ENCODE measurements at places on chromosomes 1 and 21.

- no peak for DNase-seq
Observed at GRCh38 chr1:48227165-48228013, 4.9 kb downstream of the SLC5A9 start.

GRCh38 chr1:81679942-81680341, 120.8 kb upstream of the ADGRL2 start:
- DNase-seq, result no peak

DNA sequence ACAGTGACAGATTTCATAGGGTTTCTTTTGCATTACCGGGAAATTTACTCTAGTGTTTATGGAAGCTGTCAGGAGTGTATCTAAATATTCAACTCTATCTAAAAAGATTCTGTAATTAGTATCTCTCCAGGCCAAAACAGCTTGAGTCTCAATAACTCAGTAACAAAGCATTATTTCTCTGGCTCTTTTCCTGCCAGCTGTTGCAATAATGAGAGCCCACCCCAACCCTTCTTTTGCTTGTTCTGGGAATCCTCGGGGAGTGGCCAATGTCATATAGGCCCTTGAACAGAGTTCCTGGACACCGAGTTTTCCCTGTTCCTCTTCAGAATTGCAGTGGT, 120.1 kb upstream of the SGIP1 start:
- no peak for DNase-seq

GRCh38 chr1:222037720-222038119, 295.8 kb upstream of the DUSP10 start:
- DNase-seq, result no peak

DNA sequence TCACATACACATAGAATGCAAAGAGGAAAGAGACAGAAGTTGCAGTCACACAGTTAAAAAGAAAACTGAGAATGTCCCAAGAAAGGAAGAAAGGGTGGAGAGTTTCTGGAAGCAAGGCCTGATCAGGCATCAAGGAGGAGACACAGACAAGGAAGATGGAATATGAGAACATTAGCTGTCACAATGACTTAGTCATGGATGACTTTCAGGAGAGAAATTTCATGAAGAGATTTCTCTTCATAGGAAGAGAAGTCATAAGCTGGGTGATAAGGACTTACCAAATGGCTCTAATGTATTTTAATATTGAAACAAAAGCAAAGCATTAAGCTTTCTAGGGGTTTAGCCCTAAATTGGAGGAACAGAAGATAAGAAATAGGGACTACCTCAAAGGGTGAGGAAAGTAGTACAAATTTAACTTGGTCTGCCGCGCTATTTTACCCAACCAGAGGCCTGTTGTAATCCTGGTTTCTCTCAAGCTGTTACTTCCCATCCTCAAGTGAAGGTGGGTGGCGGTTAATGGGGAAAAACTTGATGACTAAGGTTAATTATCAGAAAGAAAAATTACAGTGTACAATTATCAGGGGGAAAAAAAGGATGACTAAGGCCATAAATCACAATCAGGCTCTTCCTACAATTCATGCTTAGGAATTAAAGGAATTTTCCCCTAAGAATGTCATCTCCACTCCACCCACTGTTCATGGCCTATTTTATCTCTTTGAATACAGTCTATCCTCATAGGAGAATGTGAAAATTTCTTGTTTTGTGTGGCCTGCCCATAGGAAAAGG, 93.9 kb upstream of the ADGRL2 start:
- no peak for DNase-seq

GRCh38 chr1:8679395-8679800, 138.0 kb downstream of the RERE start:
- DNase-seq, result no peak

- no peak for DNase-seq
Observed at GRCh38 chr1:243725075-243725474, 125.0 kb downstream of the AKT3 start.

DNA sequence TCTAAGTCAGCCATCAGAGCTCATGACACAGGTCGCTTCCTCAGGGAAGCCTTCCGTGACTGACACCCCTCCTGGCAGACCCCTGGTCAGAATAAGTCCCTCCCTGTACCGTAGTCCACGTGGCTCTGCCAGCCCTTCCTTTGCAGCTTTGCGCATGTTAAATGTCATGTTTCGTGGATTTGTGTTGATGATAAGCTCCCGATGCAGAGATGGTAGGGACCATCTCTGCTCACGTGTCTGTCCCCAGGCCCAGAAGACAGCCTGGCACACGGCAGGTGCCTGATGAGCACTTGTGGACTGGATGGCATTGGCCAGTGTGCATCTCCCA, 75.9 kb downstream of the DHRS3 start:
- DNase-seq, result no peak

DNA sequence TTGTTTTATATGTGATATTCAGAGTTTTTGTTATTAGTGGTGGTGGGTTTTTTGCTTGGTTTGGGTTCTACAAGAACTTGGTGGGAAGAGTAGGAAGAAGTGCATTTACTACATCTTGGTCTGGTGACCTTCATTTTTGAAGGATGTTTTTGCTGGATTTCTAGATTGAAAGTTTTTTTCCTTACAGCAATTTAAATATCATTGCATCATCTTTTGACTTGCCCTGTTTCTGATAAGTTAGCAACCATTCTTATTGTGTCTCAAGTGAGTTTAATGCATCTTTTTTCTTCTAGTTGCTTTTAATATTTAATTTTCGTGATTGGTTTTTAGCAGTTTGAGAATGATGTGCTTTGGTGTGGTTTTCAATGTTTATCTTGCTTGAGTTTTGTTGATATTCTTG, 447.7 kb downstream of the DISC1 start:
- no peak for DNase-seq

DNA sequence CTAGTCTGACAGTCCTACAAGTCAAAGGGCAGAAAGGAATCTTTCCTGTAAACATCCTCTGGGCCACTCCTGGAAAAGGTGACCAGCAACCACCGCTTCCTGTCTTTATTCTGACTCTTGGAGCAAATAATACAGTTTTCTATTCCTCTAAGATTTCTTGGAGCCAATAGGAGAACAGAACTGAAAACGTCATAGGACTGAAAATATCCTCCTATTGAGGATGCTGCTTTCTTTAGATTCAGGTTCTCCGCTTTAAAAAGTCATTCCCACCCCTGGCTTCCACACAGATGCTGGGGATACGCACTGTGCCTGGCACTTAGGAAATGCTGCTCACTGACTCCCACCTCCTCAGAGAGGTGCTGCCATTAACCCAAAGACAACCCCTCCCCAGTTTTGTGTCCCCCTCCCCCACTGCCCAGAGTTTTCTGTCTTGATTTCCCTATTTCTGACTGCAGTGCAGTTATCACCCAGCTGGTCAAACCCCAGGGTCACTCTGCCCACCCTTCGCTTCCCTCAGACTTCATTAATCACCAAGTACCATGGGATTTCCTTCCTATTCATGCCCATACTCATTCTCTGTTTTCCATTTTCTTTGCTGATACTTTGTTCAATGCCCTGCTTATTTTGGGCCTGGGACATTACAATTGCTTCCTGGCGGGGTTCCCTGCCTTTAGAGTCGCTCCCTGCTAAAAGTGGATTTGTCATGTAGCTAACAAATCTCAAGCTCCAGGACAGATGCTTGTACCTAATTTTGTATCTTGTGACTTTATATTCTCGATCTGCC, 82.1 kb upstream of the ARHGAP29 start:
- no peak for DNase-seq

DNA sequence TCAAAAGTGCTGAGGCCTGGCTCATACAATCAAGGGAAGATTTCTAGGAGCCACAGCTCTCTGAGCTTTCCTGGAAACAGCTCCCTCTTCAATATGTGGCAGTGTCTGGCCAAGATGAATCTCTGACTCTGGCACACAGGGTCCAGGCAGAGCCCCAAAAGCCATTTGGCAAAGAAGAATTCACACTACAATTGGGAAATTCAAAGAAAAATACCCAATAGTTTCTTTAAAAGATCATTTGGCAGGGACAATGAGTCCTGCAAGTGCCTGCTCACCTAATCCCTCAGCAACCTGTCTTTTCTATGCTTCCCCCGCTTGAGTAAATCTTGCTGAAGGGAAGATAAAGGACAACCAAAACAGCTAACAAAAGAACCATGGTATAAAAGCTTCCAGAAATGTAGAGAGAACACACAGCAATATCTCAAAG, 124.6 kb downstream of the TGFBR3 start:
- no peak for DNase-seq

DNA sequence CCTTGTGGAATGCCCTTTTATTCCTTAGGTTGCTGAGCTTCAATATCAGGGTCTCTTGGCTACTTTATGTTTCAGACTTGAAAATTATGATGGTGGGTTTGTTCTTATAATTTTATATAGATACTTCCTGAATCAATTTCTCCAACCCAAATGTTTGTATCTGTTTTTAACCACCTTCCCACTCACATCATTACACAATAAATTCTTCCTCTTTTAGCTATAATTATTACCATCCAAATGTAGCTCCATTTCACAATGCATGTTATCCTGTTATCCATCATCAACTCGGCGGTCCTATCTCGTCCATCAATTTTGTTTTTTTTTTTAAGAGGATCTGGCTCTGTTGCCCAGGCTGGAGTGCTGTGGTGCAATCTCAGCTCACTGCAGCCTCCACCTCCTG, 357.6 kb upstream of the ZP4 start:
- DNase-seq, result no peak

GRCh38 chr1:246534114-246534513, 27.0 kb upstream of the SMYD3 start:
- DNase-seq, result no peak

GRCh38 chr1:223041481-223041880, 101.6 kb downstream of the TLR5 start:
- DNase-seq, result no peak

DNA sequence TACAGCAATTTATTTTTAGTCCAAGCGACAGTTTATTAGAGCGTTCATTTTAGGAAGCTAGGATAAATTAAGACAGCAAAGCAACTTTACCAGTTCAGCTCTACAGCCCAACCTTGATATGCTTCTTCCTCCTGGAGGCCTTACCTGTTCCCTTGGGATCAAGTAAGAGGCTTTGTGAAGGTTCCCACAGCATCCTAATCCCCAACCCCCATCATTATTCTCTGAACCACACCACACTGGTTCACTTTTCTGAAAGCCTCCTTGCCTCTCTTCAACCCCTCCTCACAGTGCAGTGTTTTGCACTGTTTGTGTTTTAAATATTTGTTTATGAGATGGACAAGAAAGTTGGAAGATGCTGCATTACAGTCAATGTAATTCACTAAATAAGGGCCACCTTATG, 126.3 kb upstream of the CXADR start:
- no peak for DNase-seq

- DNase-seq, result no peak
Observed at GRCh38 chr21:29418813-29419212, 120.1 kb downstream of the BACH1 start.

- DNase-seq, result no peak
Observed at GRCh38 chr1:154746622-154747299, 123.3 kb downstream of the KCNN3 start.

- no peak for DNase-seq
Observed at GRCh38 chr1:34625521-34626015, 129.3 kb upstream of the GJB5 start.

- DNase-seq, result no peak
Observed at GRCh38 chr1:164051782-164052181, 507.2 kb upstream of the PBX1 start.

GRCh38 chr1:208929575-208929974, 653.9 kb upstream of the CAMK1G start:
- no peak for DNase-seq

DNA sequence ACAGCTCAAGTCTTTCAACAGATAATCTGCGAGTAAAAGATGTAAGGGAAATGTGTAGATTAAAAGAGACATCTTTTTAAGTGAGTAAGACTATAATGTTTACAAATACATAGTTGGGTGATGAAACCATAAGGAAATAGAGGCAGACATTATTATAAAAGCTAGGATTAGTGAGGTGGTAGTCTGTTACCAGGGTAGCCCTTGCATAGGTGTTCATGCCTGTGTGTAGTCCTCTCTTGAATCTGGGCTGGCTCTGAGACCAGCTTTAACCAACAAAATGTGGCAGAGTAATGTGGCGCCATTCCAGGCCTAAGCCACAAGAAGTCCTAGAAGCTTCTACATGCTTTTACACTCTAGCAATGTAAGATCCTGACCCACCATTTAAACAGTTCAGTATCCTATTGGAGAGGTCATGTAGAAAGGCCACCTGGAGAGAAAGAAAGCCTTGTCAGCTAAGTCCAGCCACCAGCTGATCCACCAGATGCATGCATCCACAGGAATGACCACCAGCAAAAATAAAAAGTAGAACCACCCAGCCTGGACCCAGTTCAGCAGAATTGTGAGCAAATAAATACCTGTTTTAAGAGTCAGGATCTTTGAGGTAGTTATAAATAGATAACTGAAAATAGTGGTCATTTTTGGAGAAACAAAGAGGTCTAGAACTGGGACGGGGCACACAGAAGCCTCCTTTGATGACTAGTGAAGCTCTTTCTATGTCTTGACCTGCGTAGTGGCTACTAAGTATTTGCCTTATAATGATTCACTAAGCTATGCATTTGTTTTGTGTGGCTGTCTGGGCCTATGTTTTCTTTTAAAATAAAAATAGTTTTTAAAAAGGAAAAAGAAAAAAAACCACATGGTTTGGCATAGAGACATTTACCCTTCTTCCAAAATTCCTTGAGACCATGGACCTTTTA, 8.1 kb downstream of the NIBAN1 start:
- no peak for DNase-seq

DNA sequence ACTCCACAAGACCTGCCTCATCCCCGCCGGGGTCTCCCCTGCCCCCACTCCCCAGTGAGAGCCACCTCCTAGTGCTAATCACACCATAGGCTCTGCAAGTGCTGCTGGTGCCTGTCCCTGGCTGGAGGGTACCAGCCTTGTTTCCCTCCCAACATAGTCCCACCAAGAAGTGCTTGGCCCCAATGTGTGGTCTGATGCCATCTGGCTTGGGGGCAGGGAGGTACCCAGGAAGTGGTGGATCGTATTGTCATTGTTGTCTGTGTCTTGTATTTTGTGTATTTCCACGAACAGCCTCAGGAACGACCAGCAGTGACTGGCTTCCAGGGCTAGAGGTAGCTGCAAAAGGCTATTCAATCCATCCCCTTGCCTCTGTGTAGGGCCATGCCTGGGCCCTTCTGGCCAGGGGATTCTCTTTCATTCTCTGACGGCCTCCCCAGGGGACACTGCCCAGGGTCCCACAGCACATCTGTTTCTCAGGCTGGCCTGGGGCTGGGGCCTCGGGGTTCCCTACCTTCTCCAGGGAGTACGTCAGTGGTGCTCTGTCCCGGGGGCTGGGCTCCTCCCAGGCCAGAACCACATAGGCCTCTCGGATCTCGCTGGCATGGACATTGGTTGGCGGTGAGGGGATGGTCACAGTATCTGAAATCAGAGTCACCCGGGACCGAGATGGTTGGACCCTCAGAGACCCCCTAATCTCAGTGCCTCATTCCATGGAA, 22.8 kb downstream of the MYOM3 start:
- no peak for DNase-seq

GRCh38 chr1:192506741-192507155, 68.8 kb upstream of the RGS1 start:
- DNase-seq, result peak; percentile 24

GRCh38 chr1:37420456-37420855, 53.9 kb upstream of the ZC3H12A start:
- no peak for DNase-seq

- no peak for DNase-seq
Observed at GRCh38 chr21:38241029-38241740, 15.6 kb upstream of the KCNJ15 start.

GRCh38 chr1:2518528-2518927, 7.9 kb downstream of the PANK4 start:
- DNase-seq, result no peak
